ENCODE measurements at places on chromosomes 2 and 18.
A peak's percentile ranks its signal among the peaks of the same experiment; 100 is the strongest.

DNA sequence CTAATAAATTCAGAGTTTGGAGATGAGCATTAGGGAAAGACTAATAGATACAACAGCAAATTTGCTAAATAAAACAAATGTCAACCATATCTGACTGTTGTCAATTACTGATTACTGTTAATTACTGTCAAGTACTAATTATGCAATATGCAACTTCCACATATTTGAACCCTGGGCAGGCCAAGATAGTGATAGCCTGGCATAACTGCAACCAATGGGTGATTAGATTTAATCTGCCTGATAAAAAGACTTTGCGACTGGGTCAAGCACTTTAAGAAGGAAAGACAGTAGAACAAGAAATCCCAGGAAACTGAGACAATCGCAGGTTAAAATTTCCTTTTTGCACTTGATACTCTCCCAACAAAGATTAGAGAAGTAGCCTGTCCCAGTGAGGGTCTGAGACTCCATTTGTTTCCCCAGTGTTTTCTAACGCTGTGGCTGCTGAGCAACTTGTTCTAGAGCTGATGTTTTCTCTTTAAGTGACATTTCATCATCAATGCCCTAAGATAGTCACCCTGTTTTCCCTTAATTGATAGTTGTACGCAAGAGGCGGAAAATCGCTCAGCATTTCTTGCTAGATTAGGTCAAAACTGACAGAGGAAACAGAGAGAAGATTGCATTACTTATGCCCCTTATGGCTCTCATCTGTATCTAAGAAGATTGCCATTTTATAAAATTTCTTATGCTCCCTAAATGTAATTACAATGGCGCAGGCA lies 17.8 kb downstream of the ARHGAP15 start:
- DNase-seq: no peak

GRCh38 chr2:121074293-121074932 lies 210.6 kb downstream of the TFCP2L1 start:
- DNase-seq: no peak

DNA sequence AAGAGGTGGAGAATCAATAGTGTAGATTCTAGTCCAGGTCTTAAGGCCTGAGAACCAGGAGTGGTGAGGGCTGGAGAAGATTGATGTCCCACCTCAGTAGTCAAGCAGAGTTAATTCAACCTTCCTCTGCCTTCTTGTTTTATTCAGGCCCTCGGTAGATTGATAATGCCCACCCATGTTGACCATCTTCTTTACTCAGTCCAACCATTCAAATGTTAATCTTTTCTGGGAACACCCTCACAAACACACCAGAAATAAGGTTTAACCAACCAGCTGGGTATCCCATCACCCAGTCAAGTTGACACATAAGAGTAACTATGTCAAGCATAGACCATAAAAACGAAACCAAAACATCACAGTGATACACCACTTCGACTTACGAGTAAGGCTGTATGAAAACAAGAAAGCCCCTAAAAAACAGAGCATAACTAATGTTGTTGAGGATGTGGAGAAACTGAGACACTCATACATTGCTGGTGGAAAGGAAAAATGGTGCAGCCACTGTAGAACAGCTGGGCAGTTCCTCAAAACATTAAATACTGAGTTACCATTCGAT lies 57.5 kb downstream of the SLC35F5 start:
- no peak for DNase-seq

- no peak for DNase-seq
These were observed 6.5 kb upstream of the IL1R2 start for GRCh38 chr2:101985101-101985792.

GRCh38 chr2:218823196-218823855 lies 8.3 kb downstream of the PRKAG3 start:
- no peak for DNase-seq

GRCh38 chr2:169071455-169071854 lies 2.1 kb downstream of the DHRS9 start:
- DNase-seq: no peak

DNA sequence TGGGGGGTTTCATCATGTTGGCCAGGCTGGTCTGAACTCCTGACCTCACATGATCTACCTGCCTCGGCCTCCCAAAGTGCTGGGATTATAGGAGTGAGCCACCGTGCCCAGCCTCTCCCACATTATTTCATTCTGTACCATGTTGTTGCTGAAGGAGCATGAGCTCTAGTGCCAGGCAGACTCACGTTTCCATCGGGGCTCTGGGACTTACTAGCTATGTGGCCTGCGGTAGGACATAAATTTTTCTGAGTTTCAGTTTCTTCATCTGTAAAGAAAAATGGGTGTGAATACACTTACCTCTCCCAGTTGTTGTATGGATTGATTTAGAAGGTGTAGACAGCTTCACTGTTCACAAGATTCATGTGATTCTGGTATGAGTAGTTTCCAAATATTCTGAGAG lies 30.8 kb upstream of the CCL20 start:
- no peak for DNase-seq

GRCh38 chr18:22564036-22564435 lies 146.3 kb upstream of the CTAGE1 start:
- no peak for DNase-seq

DNA sequence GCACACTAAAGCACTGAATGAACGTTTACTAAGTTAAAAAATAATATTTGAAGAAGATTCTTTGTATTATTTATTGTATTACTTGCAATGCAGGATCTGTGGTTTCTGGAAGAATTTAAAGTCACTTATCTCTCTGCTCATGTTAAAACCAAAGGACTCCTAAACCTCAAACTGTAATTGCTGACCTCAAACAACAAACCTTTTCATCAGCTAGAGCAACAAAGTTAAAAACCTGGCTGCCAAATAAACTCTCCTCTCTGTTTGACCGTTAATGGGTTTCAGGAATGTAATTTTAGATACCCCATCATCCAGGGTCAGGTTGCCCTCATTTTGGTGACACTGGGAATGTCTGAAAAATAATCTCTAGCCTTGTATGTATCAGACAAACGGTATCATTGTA lies 239.1 kb downstream of the TGIF1 start:
- no peak for DNase-seq

GRCh38 chr2:167386694-167387093 lies 498.4 kb downstream of the XIRP2 start:
- DNase-seq: no peak

DNA sequence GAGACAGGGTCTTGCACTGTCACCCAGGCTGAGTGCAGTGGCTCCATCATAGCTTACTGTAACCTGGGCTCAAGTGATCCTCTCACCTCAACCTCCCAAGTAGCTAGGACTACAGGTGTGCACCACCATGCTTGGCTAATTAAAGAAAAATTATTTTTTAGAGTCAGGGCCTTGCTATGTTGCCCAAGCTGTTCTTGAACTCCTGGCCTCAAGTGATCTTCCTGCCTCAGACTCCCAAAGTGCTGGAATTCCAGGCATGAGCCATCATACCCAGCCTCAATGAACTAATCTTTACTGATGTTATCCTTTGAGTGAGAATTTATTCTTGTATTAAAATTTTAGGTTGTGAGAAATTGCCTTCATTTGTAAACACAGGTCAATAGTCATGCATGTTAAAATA lies 27.0 kb upstream of the CD28 start:
- DNase-seq: no peak

DNA sequence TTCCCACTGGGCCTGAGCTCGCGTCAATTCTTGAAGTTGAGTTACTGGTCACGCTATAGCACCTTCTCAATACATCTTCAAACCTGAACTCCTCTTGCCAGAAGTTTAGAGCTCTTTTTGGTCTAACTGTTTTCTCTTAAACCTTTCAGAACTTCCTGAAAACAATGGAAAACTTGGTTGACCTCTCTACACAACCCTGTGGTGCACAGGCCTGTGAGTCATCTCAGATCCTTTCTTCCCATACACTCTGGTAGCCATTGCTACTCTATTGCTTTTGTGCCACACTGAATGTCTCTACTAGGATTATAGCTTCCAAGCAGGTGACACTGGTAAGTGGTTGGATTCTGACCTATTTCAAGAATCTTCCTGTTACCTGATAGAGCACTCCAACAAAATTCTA lies 321.5 kb upstream of the FSIP2 start:
- no peak for DNase-seq

DNA sequence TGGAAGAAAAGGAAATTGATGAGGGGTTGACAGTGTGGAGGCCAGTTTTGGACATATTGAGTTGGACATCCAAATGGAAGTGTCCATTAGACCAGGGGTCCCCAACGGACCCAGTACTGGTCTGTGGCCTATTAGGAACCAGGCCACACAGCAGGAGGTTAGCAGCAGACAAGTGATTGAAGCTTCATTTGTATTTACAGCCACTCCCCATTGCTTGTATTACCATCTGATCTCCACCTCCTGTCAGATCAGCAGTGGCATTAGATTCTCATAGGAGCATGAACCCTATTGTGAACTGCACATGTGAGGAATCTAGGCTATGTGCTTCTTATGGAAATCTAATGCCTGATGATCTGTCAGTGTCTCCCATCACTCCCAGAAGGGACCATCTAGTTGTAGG lies 99.1 kb downstream of the MTX2 start:
- DNase-seq: no peak

GRCh38 chr18:3449512-3450011 lies 410 bp upstream of the TGIF1 start:
- DNase-seq: peak; percentile 80

- no peak for DNase-seq
These were observed 3.4 kb downstream of the ARHGAP28 start for GRCh38 chr18:6732952-6733351.

DNA sequence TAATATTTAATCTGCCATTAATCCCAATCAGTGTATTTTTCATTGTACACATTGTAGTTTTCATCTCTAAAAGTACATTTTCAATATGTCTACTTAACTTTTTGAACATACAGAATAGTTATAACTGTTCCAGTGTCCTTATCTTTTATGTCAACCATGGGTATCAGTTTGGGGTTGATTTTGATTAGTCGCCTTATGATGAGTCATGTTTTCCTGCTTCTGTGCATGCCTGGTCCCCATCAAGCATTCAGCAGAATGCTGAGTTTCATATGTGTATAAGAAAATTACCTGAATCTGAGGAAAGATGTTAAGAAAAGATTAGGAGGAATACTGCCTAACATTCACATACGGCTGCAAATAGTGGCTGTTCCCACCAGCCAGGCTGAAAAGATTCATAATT lies 17.7 kb downstream of the SPDYA start:
- DNase-seq: no peak

- DNase-seq: no peak
These were observed 22.3 kb downstream of the COL4A3 start for GRCh38 chr2:227186751-227187150.

All from NCI-H187 (cell line).